ENCODE measurements at places on chromosomes 11 and 22. TPM values are rescaled to one million over a fixed set of nuclear protein-coding genes. Genes with fewer than 3 reads are reported as not detected.

P2RY2 gene
- 16.5 TPM for total RNA-seq

KRTAP5-8 gene
- not detected for total RNA-seq

LMO2 gene
- 15.4 TPM for total RNA-seq

FOLR1 gene
- not detected for total RNA-seq

MPEG1 gene
- total RNA-seq, result 16.4 TPM

TECTA gene
- total RNA-seq, result 4.2 TPM

RBMXL2 gene
- not detected for total RNA-seq

CALCA gene
- not detected for total RNA-seq

CCS gene
- 28.6 TPM for total RNA-seq

ADORA2A gene
- 4.6 TPM for total RNA-seq

PRG3 gene
- not detected for total RNA-seq

LBHD1 gene
- total RNA-seq, result 4.1 TPM

YIF1A gene
- total RNA-seq, result 53.2 TPM

XPNPEP3 gene
- 18.5 TPM for total RNA-seq

MICAL2 gene
- total RNA-seq, result 128 TPM

DESI1 gene
- total RNA-seq, result 56.5 TPM

PITPNM1 gene
- total RNA-seq, result 34.7 TPM

WT1 gene
- total RNA-seq, result 4.5 TPM

LRRC56 gene
- total RNA-seq, result 0.47 TPM

ANKK1 gene
- total RNA-seq, result not detected

CTSW gene
- 2.7 TPM for total RNA-seq

APOL4 gene
- total RNA-seq, result 11.4 TPM

FJX1 gene
- 1.1 TPM for total RNA-seq

RAC2 gene
- total RNA-seq, result 12.5 TPM

PLA2G6 gene
- total RNA-seq, result 21.1 TPM

KCNK4 gene
- 0.13 TPM for total RNA-seq

TBX10 gene
- not detected for total RNA-seq

GAL3ST1 gene
- total RNA-seq, result 0.39 TPM

RABL2B gene
- total RNA-seq, result 10.2 TPM

RHOD gene
- total RNA-seq, result 33.6 TPM

SAC3D1 gene
- 5.2 TPM for total RNA-seq

SLC22A12 gene
- not detected for total RNA-seq

Data from left cardiac atrium (tissue), 4 donors.